ENCODE measurements at places on chromosomes 3 and 15.

DNA sequence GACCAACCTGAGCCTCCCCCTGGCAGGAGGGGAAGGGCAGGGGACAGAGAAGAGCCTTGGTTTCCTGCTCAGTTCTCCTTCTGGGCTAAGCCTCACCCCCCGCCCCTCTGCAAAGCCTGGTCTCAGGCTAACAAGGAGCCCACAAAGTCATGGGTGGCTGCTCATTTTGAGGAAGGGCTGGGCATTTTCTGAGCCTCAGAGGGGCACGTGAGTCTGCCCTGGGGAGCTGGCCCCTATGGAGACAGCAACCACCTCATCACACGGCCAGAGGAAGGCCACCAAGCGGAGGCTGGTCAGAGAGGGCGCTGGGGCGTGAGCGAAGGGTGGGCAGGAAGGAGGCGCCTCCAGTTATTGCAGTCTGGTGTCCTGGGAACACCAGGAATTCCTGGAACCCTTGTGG, 18.7 kb downstream of the ABTB1 start:
- no peak for DNase-seq

- DNase-seq, result no peak
Observed at GRCh38 chr15:63203451-63204090, 14.2 kb downstream of the RAB8B start.

GRCh38 chr3:172387728-172388127, 60.5 kb downstream of the GHSR start:
- no peak for DNase-seq

GRCh38 chr3:59266551-59266950, 216.7 kb upstream of the CFAP20DC start:
- no peak for DNase-seq

DNA sequence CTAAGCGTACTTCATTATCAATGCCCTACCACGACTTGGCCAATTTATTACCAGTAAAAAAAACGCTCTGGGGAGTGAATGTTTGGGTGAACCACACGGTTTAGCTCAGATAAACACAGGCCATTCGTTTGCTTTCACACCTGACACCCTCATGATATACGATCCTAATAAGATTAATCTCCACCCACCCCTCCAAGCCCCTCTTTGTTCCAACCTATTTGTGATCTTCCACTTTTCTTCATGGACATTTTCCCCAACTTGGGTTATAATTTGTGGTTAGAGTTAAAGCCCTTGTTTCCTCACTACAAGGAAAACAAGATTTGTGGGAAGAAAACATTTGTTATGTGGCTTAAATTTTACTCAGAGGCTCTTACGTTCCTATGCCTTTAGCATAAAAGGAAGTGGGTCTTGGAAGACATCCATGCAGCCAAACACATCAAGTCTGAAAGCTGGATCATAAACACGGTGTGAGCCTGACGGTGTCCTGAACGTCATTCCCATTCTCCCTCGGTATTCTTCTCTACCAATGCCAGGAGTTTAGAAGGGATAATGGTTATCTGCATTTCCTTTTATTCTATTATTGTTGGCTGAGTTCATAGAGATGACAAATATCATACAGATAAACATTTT, 518.9 kb downstream of the NR2F2 start:
- DNase-seq, result no peak

GRCh38 chr3:32758375-32758753, 59.4 kb upstream of the TRIM71 start:
- DNase-seq, result no peak

GRCh38 chr15:70875001-70875782, 17.0 kb downstream of the THAP10 start:
- no peak for DNase-seq

DNA sequence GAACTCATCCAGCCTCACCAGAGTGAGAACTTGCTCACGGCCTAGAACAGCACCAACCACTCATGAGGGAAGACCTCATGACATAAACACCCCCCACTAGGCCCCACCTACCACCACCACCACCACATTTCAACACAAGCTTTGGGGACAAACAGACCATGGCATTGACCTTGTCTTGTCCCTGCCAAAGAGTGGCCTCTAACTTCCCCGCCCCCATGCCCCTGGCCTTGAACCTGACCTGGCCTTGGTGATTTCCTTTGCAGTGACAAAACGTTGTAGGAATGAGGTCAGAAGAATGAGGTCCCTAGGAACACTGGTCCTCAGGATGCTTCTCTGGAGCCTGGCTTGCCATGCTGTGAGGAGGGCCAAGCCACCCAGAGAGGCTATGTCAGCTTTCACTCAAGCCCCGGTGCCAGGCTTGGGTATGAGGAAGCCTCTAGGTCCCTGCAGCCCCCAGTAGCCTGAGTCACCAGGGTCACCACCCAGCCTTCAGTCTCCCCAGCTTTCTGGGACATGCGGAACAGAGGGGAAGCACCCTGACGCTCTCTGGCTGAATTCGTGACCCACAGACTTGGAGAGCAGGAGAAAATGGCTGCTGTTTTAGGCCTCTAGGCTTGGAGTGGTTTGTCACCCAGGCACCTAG, 57.9 kb downstream of the TPRA1 start:
- no peak for DNase-seq

DNA sequence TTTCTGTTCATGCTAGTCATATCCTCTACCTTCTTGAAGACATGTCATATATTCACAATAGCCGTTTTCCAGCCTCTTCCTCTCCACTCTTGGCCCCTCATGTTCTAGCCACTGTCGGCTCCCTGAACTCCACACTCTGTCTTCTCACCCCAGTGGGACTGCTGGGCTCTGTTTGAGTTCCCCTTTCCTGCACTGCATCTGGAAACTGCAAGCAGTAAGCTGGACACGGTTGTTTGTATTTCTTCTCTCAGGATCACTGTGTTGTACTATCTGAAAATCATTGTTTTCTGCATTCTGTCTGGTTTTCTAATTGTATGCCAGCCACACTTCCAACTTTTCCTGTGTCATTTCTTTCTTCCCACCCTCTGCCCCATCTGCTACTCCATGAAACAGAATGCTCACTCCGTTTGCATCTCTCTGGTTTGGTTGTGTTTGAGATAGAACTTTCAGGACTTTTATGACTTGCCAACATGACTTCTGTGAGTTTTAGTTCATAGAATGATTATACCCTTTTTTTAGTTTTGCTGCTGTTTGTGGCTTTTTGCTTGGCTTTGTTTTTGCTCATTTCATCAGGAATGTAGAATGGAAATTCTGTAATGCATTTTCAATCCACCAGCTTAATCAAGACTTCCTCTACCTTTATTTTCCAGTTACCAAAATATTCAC, 192.3 kb downstream of the PLCL2 start:
- DNase-seq, result no peak

- DNase-seq, result no peak
Observed at GRCh38 chr15:78621810-78622402, 1.1 kb upstream of the CHRNA3 start.

DNA sequence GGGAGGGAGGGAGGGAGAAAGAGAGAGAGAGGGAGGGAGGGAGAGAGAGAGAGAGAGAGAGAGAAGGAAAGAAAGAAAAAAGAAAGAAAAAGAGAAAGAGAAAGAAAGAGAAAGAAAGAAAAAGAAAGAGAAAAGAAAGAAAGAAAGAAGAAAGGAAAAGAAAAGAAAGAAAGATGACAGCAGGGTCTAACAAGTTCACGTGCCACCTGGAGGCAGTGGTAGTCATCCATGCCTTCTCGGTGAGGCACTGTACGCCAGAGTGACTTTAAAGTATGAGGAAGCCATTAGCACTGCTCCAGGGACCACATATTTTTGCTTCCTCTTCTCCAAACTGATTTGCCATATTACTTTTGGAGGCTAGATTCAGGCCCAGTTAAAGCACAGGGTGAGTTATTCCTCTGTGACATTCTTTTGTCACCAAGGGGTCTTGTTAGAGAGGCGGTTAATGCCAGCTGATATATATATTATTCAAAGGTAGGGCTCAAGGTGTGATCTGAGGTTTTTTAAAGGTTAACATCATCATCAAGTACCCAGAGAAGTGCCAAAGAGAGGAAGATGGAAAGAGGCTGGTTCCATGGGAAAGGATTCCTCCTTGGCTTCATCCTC, at the start of gene HTR3D:
TSS of gene HTR3D (plus strand) at position 556 of the 606 bp plus-strand sequence. CDS start at position 556, 0 bp downstream.
- DNase-seq, result no peak

DNA sequence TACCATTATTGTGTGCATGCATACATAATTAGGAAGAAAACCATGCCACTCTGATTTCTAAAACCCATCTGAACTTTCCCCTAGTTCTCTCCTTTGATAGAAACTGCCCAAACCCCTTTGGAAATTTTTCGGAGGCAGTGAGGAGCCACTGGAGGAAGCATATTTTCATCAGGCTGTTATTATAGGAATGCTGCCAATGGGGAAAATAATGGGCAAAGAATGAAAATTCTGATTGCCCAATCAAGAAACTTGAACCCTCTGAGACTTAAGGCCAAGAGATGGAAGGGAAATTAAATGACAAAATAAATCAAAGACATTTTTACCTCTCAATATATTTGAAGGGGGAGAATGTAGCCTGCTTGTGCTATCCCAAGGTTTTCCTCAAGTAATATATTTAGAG, 376.0 kb upstream of the PDZRN3 start:
- no peak for DNase-seq

- DNase-seq, result peak; percentile 31
Observed at GRCh38 chr3:23203708-23204330, 692 bp downstream of the UBE2E2 start.

DNA sequence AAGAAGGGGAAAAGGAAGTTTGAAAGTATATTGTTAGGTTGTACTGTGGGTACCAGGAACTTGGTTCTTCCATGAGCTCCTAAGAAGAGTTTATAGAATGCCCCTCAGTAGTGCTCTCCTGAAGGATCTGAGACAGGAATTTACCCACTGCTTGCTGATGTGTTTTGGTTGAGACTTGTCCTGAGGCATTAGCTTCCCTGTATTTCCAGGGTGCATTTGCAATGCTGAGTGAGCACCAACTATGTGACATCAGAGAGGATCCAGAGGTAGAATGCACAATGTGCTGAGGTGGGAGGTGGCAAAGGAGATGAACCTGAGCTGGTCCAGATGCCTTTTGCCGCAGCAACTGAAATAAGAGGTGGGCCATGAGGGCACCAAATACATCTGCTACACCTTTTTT, 64.3 kb upstream of the LRRC3B start:
- no peak for DNase-seq

DNA sequence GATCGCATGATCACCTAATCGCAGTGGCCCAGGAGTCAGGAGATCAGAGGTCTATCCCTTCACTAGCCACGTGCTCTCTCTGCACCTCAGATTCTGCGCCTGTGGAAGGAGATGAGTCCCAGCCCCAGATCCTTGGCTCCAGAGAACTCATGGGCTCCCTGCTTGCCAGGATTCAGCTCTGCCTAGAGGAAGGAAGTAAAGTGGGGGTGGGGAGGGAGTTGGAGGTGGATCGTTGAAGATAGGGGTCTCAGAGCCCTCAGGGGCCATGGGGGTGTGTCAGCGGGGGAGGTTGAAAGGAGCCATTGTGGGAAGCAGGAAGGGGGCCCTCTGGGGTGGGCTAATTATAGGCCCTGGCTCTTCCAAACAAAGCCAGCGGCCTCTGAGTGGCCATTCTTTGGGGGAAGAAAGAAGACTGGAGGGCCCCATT, 11.3 kb upstream of the STRA6 start:
- no peak for DNase-seq

GRCh38 chr3:167876620-167877281, 141.2 kb downstream of the SERPINI1 start:
- DNase-seq, result no peak

- DNase-seq, result no peak
Observed at GRCh38 chr3:115350606-115351005, 203.5 kb upstream of the ZBTB20 start.

Measured in NCI-H1092 treated with DMSO at 0.1 percent for 48 hours (cell line).